Activated naive CD8-positive, alpha-beta T cell treated with anti-CD3 and anti-CD28 coated beads for 36 hours (primary cell): ENCODE measurements at places on chromosomes 4 and X.

DNA sequence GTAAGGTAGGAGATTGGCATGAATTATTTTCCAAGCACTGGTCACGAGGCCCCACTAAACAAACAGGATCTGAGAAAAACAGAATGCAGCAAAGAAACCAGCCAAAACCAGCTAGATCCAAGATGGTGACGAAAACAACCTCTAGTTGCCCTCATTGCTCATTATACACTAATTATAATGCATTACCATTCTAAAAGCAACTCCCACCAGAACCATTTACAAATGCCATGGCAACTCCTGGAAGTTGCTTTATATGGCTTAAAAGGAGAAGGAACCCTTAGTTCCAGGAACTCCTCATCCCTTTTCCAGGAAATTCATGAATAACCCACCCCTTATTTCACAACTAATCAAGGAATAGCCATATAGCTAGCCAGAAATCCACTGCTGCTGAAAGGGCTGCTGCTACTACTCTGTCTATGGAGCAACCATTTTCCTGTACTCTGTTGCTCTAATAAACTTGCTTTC, 69.3 kb downstream of the ABCB7 start:
- DNase-seq: no peak

DNA sequence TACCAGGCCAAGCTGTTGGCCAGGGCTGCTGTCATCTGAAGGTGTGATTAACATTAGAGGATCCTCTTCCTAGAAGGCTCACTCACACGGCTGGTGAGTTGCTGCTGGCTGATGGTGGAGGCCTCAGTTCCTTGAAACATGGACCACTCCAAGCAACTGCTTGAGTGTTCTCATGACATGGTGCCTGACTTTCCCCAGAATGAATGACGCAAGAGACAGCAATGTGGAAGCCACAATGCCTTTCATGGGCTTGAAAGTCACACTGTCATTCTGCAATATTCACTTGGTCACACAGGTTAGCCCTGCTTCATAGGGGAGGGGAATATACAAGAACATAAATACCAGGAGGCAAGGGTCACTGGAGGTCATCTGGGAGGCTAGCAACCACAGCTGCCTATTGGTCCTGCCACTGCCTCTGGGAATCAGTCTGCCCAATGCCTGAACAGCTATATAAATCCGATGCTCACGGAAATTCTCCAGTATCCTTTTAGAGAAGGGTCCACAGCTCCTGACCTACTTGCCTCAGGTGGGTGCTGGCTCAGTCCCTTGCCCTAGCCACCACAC, 97.1 kb upstream of the MAML3 start:
- DNase-seq: no peak

DNA sequence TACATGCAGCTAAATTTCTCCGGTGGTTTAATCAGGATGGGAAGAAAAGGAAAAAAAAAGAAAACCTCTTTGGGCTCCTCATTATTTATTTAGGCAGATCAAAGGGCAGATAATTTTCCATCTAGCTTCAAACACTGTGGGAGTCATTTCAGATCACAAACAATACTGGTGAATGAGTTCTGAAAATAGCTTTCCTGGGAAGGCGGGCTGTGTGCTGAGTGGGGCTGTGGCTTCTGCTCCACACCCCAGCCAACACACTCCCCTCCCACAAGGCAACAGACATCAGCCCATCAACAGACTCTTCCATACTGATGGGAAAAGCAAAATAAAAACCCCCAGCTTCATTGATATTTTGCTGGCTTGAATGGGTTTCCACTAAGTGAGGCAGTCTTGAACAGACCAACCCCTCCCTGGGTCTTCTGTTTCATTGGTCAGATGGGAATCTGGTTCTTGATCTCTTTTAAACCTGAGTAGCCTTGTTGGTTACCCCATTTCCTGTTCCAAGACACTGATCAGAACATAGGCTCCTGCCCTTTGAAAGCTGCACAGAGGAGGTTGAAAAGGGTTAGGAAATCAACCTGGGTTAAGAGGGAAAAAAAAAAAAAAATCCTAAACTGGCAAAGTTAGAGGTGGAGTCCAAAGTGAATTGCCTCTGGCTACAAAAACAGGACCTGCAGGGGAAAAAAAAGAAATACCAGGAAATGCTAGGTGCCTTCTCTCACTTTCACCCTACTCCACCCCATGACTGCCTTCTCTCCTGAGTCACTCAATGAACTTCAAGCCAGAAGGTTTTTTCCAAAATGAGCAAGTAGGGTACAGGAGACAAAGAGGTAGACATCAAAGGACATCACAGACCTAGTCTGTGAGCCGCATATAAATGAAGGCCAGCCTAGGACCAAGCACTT, 20.0 kb downstream of the AMOT start:
- DNase-seq: no peak

DNA sequence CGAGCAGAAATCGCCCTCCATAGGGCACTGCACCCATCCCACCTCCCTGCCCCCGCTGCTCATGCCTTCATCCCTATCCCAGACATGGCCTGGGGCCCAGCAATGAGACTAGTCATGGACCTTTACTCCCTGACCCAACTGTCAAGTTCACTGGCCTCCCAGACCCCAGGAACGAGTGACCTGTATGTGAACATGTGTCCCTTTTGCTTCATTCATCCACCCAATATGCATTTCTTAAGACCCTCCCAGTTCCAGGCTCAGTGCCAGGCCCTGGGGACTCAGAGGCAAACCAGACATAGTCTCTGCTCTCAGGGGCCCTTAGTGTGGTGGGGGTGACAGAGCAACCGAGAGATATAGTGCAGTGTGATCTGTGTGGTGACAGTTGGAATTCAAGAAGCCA, 67.0 kb downstream of the EFNB1 start:
- DNase-seq: no peak

- no peak for DNase-seq
Measured at GRCh38 chrX:120419463-120419862, 49.6 kb downstream of the LAMP2 start.

- DNase-seq: no peak
Measured at GRCh38 chr4:98253499-98253898, 7.7 kb upstream of the RAP1GDS1 start.

DNA sequence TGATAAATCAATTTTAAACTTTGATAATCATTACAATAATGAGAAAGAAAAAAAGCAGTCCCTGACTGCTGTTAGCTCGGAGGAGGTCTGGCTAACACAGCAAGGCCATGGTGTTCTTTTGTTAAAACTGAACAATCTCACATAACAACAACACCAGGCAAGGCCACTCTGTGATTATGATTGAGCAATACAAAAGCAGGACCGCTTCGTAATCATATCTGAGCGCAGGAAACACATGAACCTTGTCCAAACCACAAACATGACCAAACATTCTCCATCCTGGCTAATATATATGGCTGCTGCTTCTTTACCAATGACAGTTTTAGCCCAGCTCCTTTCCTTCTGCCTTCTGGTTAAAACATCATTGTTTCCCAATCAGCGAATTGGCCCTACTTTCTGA, 76.8 kb upstream of the DDX53 start:
- DNase-seq: no peak

GRCh38 chr4:101081695-101082369, 265.5 kb downstream of the PPP3CA start:
- no peak for DNase-seq

DNA sequence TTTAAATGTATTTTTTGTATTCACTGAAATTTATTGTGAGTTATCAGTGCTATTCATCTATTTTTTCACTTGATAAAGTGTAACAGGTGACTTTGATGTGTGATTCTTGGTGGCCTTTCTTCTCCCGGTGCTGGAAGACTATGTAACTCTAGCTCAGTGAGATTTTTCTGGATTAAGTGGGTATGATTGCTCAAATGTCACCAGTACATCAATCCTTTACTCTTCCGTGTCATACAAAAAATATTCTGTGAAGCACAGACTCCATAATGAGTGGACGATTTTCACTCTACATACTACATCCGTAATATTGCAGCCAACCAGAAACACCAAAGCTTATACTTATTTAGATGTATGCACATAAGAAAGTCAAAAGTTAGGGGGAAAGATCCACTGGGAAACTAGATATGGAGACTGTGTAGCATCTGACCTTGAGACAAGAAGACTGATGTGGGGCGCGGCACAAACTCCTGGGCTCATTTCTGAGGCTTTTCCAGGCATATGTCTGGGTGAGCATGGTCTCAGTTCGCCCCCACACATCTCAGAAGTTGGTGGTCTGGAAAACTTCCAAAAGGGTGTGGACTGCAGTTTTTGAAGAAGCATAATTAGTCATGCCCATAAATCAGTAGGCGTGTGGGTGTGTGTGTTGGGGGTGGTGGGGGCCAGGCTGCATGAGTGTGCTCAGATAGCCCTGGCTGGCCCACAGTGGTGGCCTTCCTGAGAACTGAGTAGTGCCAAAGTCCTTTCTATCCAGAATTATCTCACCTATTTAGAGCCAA, 53.9 kb upstream of the TENM3 start:
- no peak for DNase-seq

GRCh38 chrX:118971552-118971951, 2.9 kb upstream of the LONRF3 start:
- DNase-seq: no peak

DNA sequence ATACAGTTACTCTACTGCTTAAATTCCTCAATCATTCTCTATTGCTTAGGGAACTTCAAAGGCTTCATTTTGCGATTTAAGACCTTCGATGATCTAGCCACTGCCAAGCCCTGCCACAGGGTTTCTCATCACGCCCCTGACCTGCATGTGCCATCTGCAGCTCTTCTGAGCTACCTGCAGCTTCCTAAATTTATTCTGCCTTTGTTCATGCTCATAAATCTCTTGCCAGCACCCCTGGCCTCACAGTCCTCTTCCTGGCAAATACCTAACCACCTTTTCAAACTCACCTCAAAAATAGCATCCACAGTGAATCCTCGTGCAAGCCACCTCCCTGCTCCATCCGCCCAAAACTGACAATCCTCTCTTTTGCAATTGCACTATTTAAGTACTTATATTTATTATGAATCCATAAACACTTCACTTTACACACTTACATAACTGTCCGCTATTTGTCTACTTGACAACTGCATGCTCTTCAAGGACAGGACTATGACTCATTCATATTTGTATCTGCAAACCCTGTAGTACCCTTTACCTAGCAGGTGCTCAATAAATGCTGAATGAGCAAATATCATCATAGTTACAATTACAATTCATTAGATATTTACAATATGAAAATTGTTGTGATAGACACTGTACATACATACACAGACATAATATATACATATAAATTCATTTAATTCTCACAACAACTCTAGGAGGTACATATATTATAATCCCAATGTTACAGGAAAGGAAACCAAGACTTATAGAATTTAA, 280.0 kb upstream of the RASGEF1B start:
- DNase-seq: no peak

DNA sequence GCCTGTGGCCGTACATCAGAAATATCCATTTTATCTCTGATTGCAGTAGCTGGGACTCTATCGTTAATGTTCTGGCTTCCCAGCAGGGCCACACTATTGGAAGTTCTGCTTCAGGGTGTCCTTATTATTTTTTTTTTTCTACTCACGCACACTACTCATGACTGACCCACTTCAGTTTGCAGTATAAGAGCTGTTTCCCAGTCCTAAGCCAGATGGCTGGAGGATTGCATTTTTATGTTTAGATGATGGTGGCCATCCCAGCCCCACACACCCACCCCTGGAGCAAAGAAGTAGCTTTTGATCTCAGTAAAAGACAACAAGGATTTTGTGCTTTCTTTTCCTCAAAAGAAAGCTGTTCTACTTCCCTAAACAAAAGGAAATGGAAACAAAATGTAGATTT, 557.0 kb upstream of the GALNTL6 start:
- no peak for DNase-seq

GRCh38 chr4:54687887-54688841, 30.4 kb downstream of the KIT start:
- DNase-seq: no peak

DNA sequence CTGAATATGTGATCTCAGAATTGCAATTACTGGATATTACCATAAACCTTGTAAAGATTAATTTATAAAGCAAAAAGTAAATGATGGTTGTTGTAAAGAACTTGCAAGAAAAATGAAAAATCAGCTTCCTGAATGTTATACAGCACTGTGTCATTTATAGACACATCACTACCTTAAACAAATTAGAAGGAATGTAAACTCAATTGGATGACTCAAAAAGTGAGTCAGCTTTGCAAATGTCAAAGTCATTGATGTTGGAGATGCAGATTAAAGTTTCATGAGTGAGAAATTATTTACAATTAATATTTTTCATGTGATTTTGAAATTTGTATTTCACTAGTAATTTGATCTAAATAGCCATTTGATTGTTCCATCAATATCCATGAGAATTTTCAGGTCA, 193.2 kb downstream of the RAPGEF2 start:
- no peak for DNase-seq

GRCh38 chr4:158322109-158322508, 111.8 kb downstream of the TMEM144 start:
- no peak for DNase-seq

DNA sequence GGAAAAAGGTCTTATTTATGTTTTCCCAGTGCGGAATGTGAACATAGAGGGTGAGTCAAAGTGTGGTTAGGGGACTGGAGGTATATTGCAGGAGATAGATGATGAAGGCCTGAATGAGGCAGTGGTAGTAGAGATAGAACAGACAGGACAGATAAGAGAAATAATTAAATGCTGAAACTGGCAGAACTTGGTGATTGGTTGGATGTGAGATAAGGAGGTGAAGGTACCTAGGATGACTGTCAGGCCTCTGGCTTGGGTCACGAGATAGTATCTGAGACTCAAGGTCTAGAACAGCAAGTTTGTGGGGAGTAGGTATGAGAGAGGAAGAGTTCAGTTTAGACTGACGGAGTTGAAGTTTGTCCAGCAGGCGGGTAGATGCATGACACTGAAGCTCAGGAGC, 3.5 kb downstream of the MND1 start:
- DNase-seq: no peak

GRCh38 chr4:75189711-75190335, 256.9 kb downstream of the PARM1 start:
- DNase-seq: no peak

DNA sequence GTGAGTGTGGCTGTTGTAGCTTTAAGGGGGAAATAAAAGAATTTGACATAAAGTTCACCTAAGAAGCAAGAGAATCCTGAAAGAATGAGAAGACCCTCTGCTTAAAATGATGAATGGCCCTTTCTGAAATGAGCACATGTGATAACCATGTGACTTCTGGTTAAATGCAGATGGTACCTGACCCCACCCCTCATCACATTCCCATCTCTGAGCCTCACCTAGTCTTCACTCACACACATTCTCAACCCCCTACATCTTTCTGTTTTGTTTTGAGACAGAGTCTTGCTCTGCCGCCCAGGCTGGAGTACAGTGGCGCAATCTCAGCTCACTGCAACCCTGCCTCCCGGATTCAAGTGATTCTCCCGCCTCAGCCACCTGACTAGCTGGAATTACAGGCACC, 31.5 kb downstream of the SEPTIN6 start:
- DNase-seq: no peak
